ENCODE measurements at places on chromosomes 2 and 18. TPM values are rescaled to one million over a fixed set of nuclear protein-coding genes. Genes with fewer than 3 reads are reported as not detected.

Gene MTCL1
- total RNA-seq, result 15.1 TPM

Gene DSG1
- total RNA-seq, result not detected

Gene SLC4A5
- total RNA-seq, result 0.48 TPM

Gene TUBB8B
- not detected for total RNA-seq

Gene CNDP1
- total RNA-seq, result not detected

Gene SYT4
- not detected for total RNA-seq

Gene IL1B
- 69.0 TPM for total RNA-seq

Gene SOCS6
- total RNA-seq, result 23.1 TPM

Gene FAM237A
- total RNA-seq, result not detected

Gene KIF5C
- total RNA-seq, result 0.24 TPM

Measured in epithelial cell of alveolus of lung (primary cell).